ENCODE measurements at places on chromosomes 13 and 19.

GRCh38 chr13:21884299-21884909, 213.5 kb downstream of the FGF9 start:
- no peak for DNase-seq

DNA sequence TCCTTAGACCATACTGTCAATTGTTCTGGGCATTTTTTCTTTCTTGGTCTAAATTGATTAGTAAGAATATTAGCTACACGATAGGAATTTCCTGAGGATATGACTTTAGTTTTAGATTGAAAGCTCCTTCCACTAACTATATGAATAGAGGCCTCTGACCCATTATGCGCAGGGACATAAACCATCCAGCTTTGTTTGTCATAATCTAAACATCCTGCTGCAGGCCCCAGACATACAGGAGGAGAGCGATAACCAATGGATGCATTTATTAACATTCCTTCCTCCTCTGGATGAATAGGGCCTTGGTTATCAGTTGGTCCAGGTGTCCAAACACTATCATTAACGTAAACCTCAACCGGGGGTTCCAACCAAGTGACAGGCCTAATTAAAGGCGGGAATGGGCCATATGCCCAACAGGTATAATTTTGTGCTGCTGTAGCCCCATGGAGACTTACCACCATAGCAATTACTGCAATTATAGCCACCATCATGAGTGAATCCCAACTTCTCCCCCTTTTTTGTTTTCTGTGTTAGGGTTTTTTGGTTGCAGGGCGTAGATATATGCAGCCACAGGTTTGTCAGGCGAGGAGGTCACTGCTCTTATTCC, 32.6 kb downstream of the CLEC4M start:
- no peak for DNase-seq

DNA sequence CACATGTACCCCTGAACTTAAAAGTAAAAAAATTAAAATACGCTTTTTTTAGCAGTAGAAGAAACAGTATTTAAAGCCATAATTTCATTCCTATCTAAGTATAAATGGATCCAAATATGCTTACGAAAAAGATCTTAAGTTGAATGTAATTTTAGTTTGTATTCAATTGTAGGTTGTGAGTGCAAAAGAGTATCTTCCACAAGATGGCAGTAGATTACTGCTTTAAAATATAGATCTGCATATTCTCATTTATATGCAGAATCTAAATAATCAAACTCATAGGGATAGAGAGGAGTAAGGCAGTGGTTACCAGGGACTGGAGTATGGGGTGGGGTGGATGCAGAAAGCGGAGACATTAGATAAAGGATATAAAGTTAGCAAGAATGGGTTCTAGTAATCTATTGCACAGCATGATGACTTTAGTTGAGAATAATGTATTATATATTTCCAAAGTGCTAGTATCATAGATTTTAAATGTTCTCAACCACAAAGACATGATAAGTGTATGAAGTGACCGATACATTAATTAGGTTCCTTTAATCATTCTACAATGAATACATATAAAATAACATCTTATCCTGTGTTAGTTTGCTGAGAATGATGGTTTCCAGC, 14.2 kb downstream of the OR7A17 start:
- no peak for DNase-seq

GRCh38 chr19:46639358-46640182, 3.6 kb upstream of the GNG8 start:
- no peak for DNase-seq

- no peak for DNase-seq
Observed at GRCh38 chr19:43626838-43627237, 7.4 kb upstream of the ZNF428 start.

- no peak for DNase-seq
Observed at GRCh38 chr13:106555631-106556328, 12.2 kb downstream of the ARGLU1 start.

DNA sequence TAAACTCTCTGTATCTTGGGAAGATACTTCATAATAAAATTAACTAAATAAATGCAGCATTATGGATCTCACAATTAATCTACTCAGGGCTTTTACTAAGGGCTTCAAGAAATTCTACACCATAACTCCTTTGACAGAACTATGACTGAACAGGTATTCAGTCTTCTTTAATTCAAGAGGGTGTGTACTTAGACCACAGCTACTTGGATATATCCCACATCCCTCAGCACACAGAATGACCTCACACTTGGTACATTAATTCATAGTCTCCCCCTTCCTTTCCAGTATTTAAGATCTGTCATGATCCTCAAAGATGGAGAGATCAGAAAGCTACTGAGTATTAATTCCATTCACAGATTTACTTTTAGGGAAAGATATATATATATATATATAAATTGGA, 11.6 kb downstream of the DIAPH3 start:
- DNase-seq = no peak

DNA sequence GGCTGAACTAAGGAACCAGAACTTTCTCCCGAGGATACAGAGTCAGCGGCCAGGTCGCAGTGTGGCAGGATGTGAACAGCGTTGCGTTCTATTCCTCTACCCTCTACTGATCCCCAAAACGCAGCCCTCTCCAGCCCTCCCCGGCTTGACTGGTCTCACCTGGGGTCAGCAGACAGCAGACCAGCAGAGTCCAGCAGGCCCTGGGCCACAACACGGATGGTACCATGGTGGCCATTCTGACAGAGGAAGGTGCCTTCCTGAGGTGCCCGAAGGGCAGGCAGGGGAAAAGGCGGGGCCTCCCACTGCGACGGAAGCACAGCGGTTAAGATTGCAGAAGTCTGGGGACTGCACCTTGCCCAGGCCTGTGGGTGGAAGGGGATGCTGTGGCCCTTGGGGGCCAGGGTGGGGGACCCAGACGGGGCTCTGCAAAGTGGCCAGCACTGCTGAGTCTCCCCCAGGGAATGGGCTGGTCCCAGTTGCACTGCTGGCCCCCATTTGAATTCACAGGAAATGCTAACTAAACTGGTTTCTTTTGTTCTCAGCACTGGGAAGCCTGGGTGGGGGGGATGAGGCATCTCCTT, at the start of gene ICAM3:
ICAM3 (minus strand) TSS at position 245 of the 581 bp plus-strand sequence; CDS start at position 235, 10 bp downstream.
- DNase-seq = peak; percentile 61

DNA sequence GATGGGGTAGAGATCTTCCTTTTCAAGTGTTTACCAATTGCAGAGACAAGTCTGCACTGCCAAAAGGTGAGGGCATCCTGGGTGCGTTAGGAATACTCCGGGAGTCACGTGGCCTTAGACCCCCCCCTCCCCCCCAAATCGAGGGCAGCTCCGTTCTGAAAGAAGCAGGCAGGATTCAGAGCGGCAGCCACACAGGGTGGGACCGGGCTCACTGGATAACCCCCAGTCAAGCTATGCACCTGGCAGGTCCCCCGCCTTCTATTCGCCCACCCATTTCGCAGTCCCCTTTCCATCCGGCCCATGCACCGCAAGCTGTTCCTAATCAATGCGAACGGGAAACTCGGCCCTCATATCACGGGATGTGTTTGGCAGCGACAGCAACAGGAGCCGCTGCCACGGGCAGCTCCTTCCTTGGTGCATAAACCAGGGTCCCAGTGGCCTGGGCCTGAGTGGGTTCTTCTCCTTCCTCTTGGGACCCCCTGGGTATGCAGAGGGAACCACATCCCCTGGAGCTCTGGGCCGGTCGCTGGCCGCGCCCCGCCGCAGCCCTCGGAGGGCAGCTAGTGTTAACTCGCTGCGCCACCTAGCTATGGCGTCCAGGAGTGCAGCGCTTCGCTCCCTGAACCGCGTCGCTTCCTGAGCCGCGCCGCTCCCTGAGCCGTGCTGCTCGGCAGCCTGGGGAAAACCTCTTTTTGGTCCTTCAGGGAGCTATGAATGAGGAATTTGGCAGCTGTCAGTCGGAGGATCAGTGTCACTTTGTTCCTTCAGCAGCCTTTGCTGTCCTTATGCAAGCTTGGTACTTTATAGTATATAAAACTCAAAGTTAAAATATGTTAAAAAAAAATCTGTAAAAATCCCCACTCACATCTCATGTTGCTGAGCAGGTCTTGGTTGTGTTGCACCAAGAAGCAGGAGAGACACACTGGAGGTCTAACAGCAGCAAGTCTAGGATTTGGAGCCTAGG, 41.4 kb downstream of the LYL1 start:
- peak; percentile 78 for DNase-seq

GRCh38 chr19:39265321-39265916, 2.8 kb upstream of the IFNL2 start:
- no peak for DNase-seq

GRCh38 chr13:112064222-112064621, 2.7 kb upstream of the SOX1 start:
- DNase-seq = no peak

GRCh38 chr13:78998630-78999315, 339.8 kb upstream of the OBI1 start:
- DNase-seq = no peak

- DNase-seq = peak; percentile 23
Observed at GRCh38 chr19:34241513-34242337, 12.6 kb upstream of the GARRE1 start.

GRCh38 chr13:42656958-42657357, 83.0 kb downstream of the TNFSF11 start:
- no peak for DNase-seq

DNA sequence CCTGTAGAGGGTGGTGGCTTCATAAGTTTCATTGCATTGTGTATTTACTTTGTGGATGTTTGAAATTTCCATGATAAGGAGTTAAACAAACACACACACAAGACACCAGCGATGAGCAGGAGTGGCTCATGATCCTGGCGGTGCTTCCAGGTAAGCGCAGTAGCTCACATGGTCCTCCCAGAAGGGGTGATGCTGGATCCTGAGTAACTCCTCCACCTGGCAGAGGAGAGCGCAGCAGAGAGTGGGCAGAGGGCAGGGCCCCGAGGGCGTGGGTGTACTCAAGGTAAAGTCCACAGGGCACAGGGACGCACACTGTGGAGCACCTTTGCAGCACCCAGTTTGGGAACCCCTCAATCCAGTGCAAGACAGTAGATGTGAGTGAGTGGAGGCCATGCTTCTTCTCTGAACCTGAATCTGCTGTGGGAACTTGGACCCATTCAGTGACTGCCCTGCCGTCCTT, 54.0 kb downstream of the RFX2 start:
- DNase-seq = no peak

- DNase-seq = no peak
Observed at GRCh38 chr13:100875392-100876043, 200.9 kb upstream of the TMTC4 start.

- peak; percentile 19 for DNase-seq
Observed at GRCh38 chr19:46860846-46861690, at the start of gene ARHGAP35. Gene ARHGAP35 (plus strand): TSS chr19:46860997. CDS start chr19:46918676, 57,679 bp downstream.

DNA sequence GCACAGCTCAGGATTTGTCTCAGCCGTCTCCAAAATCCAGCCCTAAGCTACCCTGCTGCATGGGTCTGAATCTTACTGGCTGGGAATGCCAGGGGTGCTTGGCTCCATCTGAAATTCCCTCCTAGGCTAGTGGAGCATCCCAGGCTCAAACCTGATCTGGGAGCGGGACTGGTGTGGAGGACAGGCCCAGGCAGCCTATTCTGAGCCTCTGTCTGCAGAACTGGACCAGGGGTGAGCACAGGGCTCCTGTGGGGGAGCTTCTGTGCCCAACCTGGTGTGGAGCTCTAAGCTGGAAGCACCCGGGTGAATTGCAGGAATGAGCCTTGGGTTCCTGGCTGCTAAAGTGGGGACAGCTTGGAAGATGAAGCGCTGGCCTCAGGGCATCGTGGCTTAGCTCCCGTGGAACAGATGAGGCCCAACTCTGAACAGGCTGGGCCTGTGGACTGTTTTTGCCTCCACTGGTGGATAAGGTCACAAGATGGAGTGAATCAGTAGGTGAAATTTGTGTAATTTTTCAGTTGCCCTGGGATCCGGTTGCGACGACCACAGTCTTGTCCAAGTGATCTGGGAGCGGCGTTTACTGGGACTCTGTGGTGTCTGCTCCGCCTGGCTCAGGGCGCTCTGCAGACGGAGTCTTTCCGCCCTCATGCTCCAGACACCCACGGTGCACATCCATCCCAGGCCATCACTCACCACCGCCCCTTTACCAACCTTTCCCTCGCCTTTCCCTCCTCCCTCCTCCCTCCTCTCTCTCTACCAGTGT, 79.5 kb downstream of the TEX29 start:
- no peak for DNase-seq

GRCh38 chr13:28489524-28489931, 5.4 kb downstream of the FLT1 start:
- no peak for DNase-seq

GRCh38 chr19:7973883-7974282, 30.4 kb upstream of the TIMM44 start:
- no peak for DNase-seq

DNA sequence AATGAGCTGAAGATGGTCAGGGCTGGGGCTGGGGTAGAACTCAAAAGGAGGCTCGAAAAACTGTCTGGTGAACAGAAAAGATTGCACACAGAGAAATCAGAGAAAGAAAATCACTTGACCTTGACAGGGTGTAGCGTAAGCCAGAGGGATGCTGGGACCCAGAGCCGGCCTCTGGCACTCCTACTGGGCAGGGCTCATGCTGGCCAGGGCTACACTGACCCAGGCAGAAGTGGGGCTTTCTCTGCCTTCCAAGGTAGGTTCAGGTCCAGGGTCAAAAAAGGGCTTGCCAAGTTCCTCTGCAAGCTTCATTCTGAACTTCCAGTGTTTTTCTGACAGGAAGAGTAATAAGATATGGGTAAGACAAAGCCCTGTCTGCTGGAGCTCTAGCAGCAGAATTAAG, 56.2 kb downstream of the LATS2 start:
- no peak for DNase-seq

DNA sequence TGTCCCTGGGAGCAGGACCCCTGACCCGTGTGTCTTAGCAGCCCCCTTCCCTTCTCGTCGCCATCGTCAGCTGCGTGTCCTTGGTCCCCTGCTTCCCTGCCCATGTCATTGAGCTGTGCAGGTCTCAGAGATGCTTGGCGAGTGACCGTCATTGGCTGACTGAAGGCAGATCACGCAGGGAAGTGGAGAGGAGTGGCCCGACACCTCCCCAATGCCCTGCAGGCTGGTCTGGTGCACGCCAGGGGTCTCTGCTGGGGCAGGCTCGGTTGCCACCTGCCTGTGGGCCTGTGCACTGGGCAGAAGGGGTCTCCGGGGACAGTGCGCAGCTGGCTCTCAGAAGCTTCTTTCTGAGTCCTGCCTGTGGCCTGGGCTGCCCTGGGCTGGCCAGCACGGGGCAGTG, 6.2 kb downstream of the GNA11 start:
- no peak for DNase-seq

GRCh38 chr19:23777216-23777615, 18.5 kb upstream of the ZNF681 start:
- DNase-seq = no peak

DNA sequence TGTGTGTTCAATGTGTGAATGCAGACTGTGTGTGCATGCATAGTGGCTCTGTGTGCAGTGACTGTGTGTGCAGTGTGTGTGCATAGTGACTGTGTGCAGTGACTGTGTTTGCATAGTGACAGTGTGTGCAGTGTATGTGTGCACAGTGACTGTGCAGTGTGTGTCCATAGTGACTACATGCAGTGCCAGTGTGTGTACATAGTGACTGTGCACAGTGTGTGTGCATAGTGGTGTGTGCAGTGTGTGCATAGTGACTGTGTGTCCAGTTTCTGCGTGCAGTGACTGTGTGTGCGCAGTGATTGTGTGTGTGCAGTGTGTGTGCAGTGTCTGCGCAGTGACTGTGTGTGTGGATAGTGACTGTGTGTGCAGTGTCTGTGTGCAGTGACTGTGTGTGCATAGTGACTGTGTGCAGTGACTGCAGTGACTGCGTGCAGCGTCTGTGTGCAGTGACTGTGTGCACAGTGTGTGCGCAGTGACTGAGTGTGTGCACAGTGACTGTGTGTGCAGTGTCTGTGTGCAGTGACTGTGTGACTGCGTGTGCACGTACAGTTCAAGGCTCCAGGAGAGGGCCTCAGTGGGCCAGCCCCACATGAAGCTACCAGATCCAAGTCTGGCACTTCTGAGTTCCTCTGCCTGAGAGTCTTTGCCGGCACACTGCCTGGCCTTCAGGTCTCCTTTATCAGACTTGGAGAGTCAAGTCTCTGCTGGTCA, 90.3 kb downstream of the IER2 start:
- no peak for DNase-seq

All from activated naive CD4-positive, alpha-beta T cell treated with anti-CD3 and anti-CD28 coated beads, Interleukin-2, amount 50 U/mL, for 16 hours (primary cell).